ENCODE measurements at places on chromosomes 3 and 15. TPM values are rescaled to one million over a fixed set of nuclear protein-coding genes. Genes with fewer than 3 reads are reported as not detected.

DNA sequence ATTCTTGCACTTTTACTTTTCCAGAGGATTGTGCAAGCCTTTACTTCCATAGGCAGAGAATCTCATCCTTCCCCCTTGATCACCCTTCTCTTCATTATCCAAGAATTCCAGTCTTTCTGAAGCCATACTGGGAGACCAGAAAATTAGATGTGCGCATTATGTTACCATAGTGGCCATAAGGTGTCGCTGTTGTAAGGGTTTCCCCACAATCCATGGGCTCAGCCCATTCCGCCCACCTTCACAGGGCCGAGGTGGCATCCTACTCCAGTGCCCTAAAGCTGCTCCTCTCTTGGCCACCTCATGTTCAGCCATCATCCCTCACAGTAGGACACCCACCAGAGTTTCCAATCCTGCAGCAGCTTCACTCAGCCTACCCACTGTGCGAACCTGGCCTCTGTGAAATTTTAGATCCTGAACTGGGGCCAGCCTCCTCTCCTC is 35.0 kb downstream of the CTSH start:
- DNase-seq, result peak; percentile 53

FRMD5 gene
- total RNA-seq, result 0.30 TPM

GRCh38 chr15:81516012-81516411 is 142.0 kb upstream of the TMC3 start:
- no peak for DNase-seq

DNA sequence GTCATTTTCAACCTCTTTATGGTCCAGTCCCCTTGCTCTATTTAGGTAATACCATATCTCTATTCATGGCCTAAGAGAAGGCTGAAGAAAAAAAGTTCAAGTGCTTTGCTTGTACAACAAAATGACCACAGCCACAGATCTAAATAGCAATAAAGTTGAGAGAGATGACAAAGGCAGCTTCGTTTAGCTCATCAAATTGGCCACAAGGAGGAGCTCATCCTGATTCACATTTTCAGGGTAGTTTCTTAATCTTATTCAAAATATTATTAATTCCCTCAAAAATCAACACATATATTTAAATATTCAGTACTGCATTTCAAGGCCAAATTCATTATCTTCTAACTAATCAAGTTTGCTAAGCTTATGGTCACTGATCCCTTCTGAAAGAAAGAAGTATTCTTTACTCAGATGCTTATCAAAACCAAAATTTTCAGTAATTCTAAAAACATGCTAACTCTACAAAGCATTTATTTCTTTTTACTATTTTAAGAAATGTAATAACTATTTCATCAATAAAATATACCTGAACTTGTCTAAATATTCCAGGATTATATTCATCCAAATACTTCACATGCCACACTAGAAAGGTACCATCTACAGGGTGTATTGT is 85.5 kb downstream of the DMXL2 start:
- no peak for DNase-seq

GRCh38 chr15:96117270-96117669 is 213.2 kb upstream of the NR2F2 start:
- no peak for DNase-seq

- DNase-seq, result no peak
Observed at GRCh38 chr15:99414755-99415731, 150.7 kb upstream of the MEF2A start.

DNA sequence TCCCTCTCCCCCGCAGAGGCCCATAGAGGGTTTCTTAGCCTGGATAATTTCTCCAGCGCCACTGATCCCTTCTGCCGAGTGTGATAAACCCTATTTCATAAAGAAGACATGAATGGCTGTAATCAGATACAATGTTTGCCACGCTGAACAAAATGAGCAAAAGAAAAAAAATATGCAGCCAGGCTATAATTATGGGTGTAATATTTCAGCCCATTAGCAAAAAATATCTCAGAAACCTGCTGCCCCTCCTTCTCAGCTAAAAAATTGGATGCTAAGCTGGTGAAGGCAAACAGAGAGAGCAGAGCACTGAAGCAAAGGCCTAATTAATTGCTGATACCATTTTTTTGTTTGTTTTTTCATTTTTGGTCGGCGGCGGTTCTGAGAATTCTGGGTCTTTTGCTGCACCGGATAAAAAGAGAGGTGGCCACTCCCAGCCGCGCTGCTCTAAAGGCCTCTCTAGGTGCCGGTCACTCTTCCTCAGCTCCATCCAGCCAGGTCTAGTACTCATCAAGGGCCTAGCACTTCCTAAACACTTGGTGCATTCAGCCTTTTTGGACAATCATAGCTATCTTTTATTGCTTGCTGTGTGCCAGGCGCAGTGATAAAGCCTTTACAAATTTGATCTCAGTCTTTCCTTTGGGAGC is 128.7 kb upstream of the TLE3 start:
- DNase-seq, result no peak

- DNase-seq, result no peak
Observed at GRCh38 chr3:68988740-68989139, 24.7 kb downstream of the EOGT start.

DNA sequence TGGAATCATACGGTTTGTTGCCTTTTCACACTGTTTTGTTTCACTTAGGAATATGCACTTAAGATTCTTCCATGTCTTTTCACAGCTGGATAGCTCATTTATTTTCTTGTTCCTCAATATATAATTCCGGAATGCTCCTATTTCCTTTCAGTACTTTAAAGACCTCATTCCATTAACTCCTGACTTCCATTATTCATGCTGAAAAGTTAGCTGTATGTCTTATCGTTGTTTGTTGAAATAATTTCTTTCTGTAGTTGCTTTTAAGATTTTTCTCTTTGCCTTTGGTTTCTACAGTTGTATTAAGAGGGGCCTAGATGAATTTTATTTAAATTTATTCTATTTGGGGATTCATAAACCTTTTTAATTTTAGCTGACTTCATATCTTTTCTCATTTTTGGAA is 122.2 kb downstream of the ANXA2 start:
- DNase-seq, result no peak

GRCh38 chr15:88075102-88075501 is 181.4 kb downstream of the NTRK3 start:
- no peak for DNase-seq

GRCh38 chr3:29677421-29677820 is 396.6 kb downstream of the RBMS3 start:
- DNase-seq, result no peak

- no peak for DNase-seq
Observed at GRCh38 chr3:190680691-190681090, 166.8 kb downstream of the IL1RAP start.

DNA sequence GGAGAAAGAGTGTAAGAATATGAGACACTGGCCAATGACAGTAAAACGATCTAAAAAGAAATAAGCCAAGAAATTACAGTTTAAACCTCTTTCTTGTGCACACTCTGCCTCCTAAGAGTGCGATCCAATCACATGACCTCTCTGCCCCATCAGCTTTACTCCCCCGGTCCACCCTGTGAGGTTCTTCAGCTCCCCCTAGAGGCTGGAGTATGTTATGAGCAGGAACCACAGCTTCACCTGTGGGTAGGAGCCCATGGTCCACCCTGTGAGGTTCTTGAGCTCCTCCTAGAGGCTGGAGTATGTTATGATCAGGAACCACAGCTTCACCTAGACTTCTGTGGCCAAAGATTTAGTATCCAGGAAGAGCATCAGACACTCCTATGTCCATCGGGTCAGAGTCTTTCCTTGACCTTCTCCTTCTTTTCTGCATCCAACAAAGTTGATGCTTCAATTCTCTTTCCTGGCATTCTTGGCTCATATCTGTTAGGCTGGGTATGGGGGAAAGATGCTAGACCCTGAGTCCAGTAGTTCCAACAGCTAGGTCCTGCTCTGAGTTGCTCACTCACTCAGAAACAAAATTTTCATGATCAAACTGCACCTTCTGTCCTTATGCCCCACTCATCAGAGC is 164.0 kb downstream of the MINAR1 start:
- DNase-seq, result peak; percentile 80

GRCh38 chr15:43517354-43518196 is at the start of gene MAP1A:
Gene MAP1A, plus strand, starts transcription at chr15:43517608. Its CDS starts 3,866 bp downstream, at chr15:43521474.
- DNase-seq, result no peak

- no peak for DNase-seq
Observed at GRCh38 chr15:31954374-31955172, 75.7 kb upstream of the CHRNA7 start.

ENTPD3 gene
- not detected for total RNA-seq

FBXO40 gene
- total RNA-seq, result not detected

GRCh38 chr15:73818308-73818985 is 54.9 kb upstream of the TBC1D21 start:
- DNase-seq, result no peak

- DNase-seq, result no peak
Observed at GRCh38 chr3:123122525-123123315, 55.9 kb downstream of the PDIA5 start.

DNA sequence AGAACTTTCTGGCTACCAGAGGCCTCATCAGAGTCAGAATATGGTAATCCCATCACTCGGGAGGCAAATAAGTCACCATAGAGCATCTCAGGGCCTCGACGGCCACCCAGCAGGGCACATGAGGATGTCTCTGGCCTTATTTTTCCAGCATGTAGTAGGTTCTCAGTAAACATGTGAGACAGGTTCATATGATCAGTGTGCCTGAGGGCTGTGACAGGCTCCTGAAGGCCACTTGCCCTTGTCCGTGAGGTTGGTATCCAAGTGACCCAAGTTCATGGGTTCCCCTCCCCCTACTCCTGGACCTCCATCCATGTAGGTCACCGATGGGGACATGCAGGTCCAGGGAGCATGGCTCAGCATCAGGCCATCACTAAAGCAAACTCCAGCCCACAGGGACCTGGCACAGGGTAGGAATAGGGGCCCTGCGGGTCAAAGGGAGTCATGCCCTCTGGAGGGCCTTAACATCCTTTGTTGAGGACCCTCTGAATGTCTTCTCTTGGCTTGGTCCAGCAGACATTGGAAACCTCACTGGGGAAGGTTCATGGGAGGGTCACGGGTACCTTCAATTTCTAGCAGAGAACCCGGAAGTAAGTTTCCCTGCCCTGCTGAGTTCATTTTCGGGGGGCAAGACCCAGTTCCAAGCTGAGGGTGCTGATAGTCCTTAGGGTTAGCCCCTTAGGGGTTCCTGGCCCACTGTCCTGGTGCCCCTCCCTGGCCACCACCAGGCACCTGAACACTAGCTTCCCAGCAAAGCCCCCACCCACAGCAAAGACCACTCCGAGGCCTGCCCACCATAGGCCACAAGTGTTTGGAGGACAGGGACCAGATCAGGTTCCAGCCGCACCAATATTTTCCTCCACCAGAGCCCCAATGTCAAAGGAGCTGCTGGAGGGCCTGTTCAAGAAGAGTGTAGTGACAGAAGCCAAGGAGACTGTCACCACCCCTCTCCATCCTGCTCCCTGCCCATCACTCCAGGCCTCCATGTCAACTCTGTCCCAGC is 61.1 kb downstream of the ZNF445 start:
- no peak for DNase-seq

NANOGP8 gene
- total RNA-seq, result not detected

DNA sequence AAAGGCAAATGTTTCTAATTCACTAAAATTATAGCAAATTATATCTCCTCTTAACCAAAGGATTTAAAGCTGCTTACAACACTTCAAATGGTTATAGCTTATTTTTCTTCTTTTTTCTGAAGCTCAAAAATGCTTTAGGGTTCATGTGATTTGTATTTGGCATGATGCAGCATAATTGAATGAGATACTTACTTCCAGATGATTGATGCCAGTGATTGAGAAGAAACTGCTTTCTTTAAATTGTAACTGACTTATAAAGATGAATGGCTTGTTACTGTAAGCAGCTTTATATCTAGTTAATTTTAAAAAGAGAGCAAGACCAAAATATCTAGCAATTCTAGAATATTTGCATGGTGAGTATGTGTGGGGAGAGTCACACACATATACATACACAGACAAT is 270.7 kb upstream of the THRB start:
- DNase-seq, result no peak

- no peak for DNase-seq
Observed at GRCh38 chr3:55524565-55525244, 37.6 kb upstream of the WNT5A start.

DNA sequence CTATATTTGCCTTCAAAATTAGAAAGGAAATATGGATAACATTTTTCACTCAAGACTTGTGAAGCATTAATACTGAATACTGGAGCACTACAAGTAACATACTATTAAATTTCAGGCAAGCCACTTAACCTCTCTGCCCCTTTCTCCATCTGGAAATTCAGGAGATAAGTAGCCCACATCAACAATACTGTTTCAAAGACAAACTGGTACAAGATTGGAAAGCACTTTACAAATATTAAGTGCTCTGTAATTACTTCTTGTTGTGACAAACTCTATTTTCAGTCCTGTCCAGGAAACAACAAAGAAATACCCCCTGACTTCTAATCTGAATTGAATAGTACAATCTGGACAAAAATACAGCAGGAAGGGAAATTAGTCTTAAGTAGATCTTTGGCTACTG is 49.3 kb downstream of the TMEM212 start:
- DNase-seq, result no peak

DNA sequence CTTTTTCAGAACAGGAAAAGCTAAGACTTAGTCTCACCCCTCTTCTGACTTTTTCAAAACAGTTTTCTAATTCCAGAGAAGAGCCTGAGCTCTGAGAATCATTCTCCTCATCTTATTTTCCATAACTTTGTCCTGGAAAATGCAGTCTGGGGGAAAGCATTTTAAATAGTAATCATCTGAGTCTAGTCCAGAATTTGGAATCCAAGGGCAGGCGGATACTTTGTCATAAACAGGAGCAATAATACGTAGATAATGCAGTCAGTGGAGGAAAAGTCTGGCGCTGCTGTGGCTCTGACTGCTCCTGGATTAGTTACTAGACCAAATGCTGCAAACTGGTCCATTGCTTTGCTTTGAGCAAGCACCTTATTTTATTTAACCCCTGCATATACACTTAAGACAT is 285.0 kb downstream of the THSD4 start:
- DNase-seq, result no peak

TMCO5A gene
- not detected for total RNA-seq

- no peak for DNase-seq
Observed at GRCh38 chr15:88981244-88982215, 68.4 kb upstream of the MFGE8 start.

DNA sequence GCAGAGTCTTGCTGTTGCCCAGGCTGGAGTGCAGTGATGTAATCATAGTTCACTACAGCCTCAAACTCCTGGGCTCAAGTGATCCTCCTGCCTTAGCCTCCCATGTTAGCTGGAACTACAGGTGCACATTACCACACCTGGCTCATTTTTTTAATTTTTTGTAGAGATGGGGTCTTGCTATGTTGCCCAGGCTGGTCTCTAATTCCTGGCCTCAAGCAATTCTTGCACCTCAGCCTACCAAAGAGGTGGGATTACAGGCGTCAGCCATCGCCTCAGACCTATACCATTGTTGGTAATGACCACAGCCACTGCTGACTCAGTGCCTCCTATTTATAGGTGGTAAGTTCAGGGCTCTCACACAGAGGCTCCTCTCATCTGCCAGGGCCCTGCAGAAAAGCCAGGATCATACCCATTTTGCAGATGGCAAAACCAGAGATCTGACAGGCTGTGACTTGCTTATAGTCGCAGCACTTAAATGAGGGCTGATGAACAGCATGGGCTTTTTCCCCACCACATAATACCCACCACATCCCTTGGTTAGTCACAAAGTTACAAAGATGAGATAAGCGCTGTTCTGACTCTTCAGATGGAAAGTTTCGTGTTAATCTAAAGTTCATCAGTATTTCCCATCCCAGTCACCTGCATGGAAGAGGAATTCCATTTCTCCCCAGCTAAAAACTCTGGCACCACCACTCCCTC is 21.8 kb upstream of the SPATA12 start:
- no peak for DNase-seq

CPB1 gene
- total RNA-seq, result not detected

SAMD7 gene
- total RNA-seq, result not detected

SLC27A2 gene
- total RNA-seq, result 22.1 TPM
